ENCODE measurements at places on chromosomes 4 and X.
A peak's percentile ranks its signal among the peaks of the same experiment; 100 is the strongest.

DNA sequence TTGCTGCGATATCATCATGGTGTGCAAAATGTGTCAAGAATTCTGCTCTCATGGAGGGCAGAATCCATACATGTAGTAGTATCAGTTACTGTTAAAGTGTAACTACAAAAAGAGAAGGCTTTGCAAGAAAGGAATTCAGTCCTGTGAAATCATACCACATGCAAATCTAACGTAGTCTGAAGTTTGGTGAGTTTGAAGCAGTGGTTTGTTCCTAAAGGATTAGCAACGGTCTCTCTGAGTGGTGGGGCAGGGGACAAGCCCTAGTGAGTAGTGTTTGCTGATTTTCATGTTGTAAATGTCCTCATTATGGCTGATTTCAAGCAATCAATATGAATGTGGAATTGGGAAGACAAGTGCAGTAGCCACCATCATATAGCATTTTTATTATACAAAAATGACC lies 47.1 kb upstream of the CLNK start:
- no peak for DNase-seq

DNA sequence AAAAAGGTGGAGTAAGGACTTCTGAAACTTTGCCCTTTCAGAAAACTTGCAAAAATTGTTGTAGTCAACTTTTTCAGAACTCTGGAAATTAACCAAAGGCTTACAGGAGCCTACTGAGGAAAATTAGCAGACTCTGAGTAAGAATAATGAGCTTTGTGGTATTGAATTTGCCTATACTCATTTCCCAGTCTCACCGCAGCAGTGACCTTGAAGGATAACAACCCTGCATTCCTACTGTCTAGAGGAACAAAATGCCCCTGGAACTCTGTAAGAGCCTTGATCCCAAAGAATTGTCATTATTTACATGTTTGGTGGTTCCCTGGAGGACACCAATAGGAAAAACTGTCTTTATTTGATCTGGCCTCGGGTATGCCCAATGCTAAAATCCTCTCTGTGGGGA lies 57.9 kb downstream of the MND1 start:
- DNase-seq, result no peak

DNA sequence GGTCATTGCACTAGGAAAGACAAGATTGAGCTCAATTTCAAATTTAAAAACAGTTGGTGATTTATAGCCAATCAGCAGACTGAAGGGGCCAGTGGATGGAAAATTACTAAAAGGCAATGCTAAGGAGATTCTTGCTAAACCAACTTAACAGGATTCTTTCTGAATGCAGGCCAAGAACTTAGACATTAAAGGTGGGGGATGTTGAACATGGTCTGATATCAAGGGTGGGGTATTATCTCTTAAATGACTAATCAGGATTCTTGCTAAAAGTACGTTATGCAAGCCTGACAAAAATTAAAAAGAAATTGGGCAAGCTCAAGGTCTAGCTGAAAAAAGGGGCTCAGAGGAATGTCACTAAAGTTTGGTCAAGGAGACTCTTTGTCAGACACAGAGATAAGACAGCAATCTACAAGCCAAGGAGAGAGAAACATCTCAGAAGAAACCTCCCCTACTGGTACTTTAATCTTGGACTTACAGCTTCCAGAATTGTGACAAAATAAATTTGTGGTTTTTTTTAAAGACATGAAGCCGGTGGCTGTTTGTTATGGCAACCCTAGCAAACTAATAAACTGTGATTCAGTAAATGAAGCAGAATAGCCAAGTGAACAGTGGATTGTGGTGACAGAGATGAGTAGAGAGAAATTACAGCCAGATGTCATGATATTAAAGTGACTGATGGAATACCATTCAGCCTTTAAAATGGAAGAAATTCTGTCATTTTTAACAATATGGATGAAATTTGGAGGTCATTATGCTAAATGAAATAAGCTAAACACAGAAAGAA lies 120.3 kb upstream of the KLHL4 start:
- no peak for DNase-seq

DNA sequence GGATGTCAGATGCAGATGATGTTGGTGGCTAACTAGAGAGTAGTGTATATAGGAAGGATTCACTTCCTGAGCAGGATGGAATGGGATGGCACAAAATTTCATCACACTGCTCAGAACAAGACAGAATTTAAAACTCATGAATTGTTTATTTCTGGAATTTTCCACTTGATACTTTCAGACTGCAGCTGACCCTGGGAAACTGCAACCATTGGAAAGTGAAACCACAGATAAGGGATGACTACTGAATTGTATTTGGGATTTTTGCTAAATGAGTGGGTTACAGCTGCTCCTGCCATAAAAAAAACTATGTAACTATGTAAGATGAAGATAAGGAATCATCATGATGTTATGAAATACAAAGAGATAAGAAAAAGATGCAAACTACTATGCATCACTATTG lies 51.4 kb downstream of the NPY5R start:
- DNase-seq, result no peak

GRCh38 chr4:77007358-77008230 lies 58.0 kb downstream of the SEPTIN11 start:
- peak; percentile 26 for DNase-seq

- no peak for DNase-seq
Measured at GRCh38 chr4:151485541-151486131, 76.7 kb downstream of the FHIP1A start.

GRCh38 chr4:6195602-6196319 lies 4.6 kb downstream of the JAKMIP1 start:
- no peak for DNase-seq

- DNase-seq, result peak; percentile 63
Measured at GRCh38 chr4:146243141-146243882, 29.0 kb downstream of the REELD1 start.

DNA sequence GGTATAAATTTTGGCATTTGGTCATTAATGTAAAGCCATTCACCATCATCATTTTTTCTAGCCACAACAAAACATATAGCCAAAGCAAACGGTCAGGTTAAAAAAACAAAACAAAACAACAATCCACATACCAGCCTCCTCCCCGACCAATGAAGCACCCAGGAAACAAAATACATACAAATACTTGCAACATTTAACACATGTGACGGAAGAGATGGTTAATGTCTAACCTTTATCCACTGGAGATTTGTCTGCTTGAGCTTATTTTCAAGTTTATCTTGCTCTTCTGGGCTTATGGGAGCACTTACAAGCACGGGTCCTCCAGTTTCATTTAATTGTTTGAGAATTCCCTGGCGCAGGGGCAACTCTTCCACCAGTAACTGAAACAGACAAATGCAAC lies 857.5 kb upstream of the FTHL17 start:
- no peak for DNase-seq

- DNase-seq, result no peak
Measured at GRCh38 chr4:66123190-66123589, 452.9 kb upstream of the EPHA5 start.

DNA sequence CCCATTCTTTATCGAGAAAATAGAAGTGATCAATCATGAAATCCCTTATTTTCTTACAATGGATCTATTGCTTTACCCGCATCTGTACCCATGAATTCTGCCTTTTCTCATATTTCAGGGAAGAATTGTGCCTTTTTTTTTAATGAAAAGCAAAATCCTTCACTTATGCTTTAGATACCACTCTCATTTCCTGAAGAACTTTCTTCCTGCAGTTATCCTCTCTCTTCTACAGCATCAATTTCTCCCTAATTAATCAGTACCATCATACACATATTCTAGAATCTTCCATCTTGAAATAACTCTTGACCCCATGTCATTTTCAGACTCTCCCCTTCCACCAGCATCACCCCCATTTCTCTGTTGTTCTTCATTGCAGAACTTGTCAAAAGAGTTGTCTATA lies 26.6 kb downstream of the ARL9 start:
- no peak for DNase-seq

- peak; percentile 45 for DNase-seq
Measured at GRCh38 chrX:14039344-14039743, 9.7 kb upstream of the GEMIN8 start.

- no peak for DNase-seq
Measured at GRCh38 chrX:129760155-129760554, 19.6 kb upstream of the SASH3 start.

DNA sequence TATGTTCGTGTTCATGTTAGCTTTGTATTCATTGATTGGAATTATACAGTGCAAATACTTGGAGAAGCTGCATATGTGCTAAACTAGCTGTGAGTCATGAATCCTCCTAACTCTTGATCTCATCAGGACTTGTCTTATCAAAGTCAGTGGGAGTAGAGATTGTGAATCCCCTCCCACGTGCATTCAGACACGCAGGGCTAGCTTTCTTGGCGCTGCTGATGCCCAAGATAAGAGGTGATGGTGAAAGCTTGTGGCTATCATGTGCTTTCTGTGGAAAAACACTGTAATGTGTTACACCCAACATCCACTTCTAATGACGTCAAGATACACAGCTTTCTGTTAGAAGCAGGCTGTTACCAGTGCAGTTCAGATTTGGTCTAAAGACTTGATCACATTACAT lies 348.7 kb upstream of the HAND2 start:
- no peak for DNase-seq

DNA sequence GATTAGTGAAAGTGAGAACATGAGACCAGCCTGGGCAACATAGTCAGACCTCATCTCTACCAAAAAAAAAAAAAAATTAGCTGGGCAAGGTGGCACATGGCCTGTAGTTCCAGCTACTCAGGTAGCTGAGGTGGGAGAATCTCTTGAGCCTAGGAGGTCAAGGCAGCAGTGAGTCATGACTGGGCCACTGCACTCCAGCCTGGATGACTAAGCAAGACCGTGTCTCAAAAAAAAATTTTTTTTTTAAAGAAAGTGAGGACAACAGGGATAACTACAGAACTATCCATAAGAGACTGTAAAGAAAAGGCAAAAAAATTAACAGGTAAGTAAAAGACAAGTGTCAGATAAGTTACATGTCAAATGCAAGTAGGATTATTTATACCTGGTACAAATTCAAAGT lies 13.5 kb upstream of the SPP1 start:
- no peak for DNase-seq

GRCh38 chrX:119763836-119764387 lies 5.5 kb downstream of the SOWAHD start:
- no peak for DNase-seq

DNA sequence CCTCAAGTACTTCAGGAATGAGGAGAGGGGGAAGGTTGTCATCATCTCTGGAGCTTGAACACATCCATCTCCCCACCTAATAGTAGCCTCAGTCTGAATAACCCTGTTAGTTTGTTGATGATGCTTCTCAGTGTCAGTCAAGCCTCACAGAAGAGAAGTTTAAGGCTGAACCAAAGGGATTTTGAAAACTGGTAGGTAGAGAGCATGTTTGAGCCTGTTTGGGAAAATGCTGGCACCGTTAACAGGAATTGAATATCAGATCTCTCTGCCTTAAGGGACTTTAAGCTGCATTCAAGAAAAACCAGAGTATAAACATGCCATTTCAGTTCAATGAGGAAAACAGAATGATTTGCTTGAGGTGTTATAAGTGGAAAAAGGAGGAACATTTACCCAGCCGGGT lies 73.1 kb downstream of the MAPK10 start:
- no peak for DNase-seq

GRCh38 chrX:97401154-97401553 lies 517.4 kb downstream of the RPA4 start:
- no peak for DNase-seq

DNA sequence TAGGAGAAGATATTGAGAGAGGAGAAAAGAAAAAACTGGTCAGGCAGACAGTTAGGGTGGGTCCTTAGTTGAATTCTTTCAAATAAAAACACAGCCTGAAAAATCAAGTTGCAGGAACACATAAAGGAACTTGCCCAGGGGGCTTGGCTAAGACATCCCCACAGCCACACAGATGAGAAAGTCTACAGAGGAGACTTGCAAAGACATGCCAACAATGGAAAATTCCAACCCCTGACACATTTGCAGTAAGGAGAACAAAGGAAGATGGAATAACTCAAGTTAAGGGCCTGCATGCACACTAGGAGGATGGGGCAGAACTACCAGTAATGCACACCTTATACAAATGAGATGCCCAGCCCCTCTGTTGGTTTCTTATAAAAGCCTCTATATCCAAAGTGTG lies 197.6 kb downstream of the CPXCR1 start:
- DNase-seq, result no peak

DNA sequence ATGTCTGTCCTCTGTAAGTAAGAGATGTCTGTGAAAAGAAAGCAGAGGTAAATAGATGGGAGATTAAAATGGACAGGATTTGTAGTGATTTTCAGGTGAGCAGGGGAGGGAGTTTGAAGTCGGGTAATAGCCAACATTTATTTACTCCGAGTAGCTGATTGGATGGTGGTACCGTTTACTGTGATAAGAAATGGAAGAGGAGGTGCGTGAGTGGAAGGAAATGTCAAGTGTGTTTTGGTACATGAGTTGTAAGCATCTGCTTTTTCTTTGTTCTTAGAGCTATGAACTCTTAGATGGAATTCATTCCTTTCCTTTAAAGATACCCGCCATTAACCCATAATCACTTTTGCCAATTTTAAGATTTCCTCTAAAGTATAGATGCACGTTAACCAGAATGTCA lies 45.5 kb downstream of the SGMS2 start:
- DNase-seq, result no peak

- no peak for DNase-seq
Measured at GRCh38 chr4:126790633-126791032, 842.1 kb upstream of the INTU start.

GRCh38 chr4:106424426-106424825 lies 55.8 kb upstream of the GIMD1 start:
- DNase-seq, result no peak

GRCh38 chr4:62130230-62130629 lies 930.1 kb downstream of the ADGRL3 start:
- DNase-seq, result no peak

GRCh38 chr4:48450740-48451139 lies 32.4 kb upstream of the SLC10A4 start:
- no peak for DNase-seq

DNA sequence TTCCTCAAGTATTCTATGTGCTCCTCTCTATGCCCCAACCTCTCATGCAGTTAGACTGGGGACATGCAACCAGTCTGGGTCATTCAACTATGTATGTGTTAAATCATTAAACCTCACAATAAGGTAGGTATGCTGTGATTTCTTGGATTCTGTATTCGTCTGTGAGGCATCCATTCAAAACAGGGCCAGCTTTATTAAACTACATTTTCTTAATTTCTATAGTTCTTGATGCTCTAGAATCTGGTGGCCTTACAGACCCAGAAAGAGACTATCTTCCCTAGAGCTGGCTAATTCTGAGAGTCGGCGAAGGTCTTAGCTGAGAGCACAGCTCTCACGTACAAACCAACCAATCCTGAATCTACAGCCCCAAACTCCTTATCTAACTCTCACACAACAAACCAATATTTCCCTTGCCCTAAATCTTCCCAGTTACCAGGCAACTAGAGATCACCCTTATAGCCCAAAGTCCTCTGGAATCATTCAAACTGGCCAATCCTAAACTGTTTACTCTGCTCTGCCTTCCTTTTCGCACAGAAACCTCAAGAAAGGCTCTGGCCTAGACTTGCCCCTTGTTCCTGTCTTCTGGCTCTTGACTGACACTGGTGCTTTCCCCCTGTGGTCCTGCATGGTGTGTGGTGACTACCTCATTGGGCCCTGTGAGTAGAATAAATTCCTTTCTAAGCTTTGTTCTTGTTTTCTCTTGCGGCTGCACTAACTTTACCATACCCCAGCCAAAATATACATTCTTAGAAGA lies 203.5 kb upstream of the TET2 start:
- DNase-seq, result no peak
